ENCODE measurements at places on chromosomes 12 and 14.

DNA sequence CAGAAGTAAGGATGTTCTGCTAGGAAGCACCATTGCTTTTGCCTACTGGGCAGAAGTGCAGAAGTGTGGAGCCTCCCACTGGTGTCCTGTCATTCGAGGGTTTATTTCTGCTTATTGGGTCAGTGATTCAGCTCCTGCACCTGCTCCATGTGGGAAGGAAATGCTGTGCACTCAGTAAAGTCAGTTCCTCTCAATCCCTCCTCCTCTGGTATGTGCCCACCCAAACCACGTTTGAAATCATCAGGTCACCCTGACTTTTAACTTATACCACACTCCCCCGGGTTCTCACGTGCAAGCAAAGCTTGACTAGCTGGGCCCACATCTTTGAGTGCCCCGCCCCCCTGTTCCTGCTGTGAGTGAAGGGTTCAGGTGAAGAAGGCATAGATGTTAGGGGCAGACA, 223.7 kb downstream of the CHST11 start:
- no peak for DNase-seq

GRCh38 chr12:65740873-65741600, 83.2 kb upstream of the HMGA2 start:
- DNase-seq, result no peak

DNA sequence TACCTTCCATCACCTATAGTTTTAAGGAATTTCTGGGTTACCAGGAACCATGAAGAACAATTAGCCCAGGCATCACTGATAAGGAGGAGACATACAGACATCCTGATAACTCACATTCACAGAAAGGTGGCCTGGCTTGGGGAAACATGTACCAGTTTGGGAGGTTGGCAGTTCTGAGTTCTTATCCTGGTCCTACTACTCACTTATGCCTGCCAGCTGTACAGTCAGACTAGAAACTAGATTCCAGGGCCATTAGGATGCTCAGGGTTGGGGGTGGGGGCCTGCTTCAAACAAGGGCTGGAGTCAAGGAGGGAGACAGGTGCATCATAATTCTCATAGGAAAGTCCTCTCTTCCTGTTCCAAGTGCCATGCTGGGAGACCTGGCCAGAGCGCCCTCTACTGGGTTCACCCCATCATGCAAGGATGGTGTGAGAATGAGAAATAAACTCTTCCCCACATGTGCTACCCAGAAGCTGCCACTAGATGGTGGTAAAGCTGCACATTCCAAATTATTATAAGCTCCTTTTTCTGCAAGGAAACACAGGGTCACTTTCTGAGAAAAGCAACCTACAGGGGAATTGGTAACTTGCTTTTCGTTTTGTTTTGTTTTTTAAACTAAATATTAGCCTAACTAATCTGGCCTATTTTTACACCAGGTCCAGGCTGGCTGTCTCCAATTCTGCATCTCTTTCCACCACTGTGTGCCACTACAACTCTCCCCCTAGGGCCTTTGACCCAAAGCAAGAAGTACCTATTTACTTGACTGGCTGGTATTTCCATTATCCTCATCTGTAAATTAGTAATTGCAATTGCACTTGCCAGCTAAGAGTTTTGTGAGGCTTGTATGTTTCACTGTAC, 14.5 kb downstream of the OAS2 start:
- DNase-seq, result no peak

DNA sequence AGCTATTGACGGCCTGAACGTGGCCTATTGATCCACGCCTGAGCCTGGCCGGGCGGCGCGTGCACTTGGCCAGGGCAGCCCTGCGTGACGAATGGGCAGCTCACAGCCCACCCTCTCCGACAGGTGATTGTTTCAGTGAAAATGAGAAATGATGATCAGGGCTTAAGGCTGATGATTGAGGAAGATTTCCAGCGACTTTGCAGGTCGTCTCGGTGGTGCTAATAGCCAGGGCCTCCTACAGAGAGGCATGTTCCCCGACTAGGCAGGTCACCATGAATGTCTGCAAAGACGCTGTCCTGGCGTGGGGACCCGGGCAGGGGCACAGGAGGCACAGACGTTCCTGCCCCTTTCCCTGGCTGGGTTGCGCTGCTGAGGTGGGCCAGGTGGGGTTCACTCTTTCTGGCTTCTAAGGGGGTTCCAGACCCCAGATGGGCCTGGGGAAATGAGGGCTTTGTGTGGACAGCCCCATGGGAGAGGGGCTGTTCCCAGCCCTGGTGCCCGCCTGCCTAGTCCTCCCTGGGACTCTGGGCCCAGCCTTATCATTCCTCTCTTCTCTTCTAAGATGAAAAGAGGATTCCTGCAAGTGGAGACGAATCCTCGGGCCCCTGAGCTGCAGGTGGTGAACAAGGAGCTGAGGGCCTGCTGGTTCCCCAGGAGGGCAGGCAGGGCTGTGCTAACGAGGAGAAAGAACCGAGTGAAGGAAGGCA, 157.4 kb downstream of the KIF26A start:
- DNase-seq, result no peak

DNA sequence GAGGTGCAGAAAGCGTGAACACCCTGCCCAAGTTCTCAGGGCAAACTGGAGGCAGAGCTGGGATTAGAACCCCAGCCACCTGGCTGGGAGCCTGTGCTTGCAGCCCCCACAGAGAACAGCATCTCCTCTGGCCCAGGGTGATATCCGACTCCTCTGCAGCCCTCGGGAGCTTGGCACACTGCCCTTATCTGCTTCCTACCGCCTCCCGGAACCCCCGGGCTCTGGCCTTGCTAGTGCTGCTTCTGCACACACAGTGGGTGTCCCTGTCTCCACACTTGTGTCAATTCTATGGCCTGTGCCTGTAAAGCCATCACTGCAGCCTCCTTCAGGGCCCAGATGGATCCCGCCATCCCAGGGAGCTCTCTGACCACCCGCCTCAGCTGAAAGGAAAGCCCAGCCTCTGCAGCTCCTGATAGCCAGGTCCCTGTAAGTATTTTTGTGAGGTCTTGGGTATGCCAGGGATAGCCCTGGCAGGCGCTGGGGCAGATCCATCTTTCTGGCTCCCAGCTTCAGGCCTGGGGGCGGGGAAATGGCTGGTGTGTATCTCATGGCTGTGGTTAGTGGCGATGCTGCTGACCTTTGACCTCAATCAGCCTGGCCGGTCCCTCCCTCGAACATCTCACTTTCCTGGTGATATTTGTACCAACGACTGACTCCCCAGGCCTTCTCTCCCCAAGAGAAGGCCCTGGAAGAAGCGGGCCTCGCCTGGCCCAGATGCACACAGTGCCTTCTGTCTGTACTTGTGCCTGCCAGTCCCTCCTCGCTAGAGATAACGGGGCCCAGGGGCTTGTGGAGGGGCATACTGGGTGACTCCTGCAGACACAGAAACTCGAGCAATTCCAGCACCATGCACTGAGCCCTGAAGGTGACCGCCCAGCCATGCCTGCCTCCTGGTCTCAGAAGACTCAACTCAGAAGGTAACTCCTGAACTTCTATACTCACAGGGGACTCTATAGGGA, 183.8 kb downstream of the CALM1 start:
- no peak for DNase-seq

DNA sequence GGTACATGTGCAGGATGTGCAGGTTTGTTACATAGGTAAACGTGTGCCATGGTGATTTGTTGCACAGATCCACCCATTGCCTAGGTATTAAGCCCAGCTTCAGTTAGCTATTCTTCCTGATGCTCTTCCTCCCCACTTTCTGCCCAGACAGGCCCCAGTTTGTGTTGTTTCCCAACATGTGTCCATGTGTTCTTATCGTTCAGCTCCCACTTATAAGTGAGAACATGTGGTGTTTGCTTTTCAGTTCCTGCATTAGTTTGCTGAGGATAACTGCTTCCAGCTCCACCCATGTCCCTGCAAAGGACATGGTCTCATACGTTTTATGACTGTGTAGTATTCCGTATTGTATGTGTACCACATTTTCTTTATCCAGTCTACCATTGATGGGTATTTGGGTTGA, 251.7 kb upstream of the NOVA1 start:
- no peak for DNase-seq

GRCh38 chr12:111396726-111397445, 8.8 kb upstream of the SH2B3 start:
- DNase-seq, result no peak

GRCh38 chr14:74064883-74065282, 19.4 kb downstream of the ALDH6A1 start:
- DNase-seq, result no peak

GRCh38 chr12:71621938-71622337, 41.7 kb downstream of the ZFC3H1 start:
- DNase-seq, result no peak

DNA sequence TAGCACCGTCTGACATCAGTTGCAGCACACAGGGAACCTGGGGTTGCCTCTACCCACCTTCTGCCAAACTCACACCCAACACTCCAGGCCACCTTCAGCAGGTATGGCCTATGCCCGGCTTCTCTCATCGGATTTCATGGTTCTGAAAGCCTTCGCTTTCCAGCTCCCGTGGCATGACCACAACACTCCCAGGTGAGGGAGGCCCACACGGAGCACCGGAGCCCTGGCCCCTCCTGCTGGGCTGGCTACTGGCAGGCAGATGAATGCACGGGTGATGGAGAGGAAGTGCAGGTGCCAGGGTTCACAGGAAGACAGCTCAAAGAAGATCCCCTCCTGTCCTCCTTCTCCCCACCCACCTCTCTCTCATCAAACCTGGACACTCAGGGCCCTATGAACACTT, 37.2 kb downstream of the CACNA2D4 start:
- no peak for DNase-seq

DNA sequence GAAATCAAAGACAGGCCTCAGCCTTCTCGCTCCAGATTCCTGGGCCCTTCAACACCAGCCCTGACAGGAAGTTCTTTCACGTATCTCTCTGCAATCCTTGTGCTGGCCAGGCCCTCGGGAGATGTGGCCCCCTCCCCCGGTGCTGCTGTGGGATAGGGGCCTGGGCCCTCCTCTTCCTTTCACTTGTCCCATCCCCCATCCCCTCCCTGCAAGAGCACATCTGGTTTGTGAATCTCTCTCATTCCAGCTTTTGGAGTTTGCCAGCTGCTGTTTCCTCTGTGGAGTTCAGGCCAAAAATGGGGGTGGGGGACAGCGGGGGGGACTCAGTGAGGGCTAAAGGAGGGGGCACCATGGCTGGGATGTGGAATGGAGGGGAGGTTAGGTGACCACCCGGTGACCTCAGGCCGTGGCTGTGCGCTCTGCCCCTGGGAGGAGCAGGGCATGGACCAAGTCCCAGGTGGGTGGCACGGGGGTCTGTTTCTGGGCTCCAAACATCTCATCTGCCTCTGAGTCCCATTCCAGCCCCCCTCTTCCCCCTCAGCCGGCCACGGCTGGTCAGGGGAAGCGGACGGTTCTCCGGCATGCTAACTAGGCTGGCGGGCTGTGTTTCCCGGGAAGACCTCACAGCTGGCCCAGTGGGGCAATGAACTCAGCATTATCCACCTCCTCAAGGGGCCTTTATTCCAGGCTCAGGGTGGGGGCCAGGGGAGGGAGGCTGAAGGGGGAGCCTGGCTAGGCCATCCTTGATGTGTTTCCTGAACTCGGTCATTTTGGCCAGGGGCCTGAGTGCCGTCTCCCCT, 7.4 kb downstream of the LRP1 start:
- DNase-seq, result no peak

DNA sequence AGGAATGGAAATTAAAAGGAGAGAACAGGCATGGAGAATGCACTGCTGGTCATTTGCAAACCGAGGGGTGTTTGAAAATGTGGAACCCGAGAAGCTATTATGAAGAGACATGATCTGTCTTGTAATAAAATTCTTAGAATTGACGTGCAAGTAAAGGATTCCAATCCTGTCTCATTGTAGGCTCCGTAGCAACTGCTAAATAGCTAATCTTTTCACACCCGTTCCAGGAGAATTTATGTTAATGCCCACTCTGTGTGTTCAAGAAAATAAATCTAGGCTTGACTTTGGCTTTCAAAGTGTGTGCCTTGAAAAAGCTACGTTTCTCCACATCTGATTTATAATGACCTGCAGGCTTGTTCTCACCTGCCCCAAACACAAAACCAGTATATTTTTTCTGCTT, 380.9 kb downstream of the GLT1D1 start:
- DNase-seq, result no peak

DNA sequence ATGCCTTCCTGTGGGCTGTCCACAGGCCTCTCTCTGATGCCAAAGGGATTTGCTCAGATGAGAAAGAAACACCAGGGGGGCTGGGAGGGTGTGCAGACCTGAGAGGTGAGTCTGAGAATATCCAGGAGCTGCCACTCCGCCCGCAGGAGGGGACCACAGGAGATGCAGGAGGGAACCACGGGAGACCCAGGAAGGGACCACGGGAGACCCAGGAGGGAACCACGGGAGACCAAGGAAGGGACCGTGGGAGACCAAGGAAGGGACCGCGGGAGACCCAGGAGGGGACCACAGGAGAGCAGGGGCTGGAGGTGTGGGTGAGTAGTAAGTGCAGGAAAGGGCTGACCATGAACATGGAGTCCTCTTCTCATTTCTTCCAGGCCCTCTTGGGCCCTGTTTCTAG, 74.6 kb upstream of the SFSWAP start:
- DNase-seq, result no peak

DNA sequence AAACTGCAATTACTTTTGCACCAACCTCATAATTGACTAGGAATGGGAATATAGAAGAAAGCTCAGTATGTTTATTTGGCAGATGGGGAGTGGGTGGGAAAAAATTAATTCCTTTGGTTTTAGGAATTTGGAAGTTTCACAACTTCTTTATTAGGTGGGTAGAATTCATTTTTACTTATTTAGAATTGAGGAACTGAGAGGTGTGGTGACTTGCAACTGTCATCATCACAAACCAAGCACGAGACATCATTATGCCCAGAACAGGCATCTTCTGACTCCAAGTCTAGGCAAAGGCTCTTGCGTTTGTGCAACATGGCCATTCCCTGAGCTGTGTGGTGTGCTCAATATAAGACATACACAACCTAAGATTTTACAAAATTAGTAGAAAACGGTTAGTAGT, 380.0 kb downstream of the ATP23 start:
- no peak for DNase-seq

DNA sequence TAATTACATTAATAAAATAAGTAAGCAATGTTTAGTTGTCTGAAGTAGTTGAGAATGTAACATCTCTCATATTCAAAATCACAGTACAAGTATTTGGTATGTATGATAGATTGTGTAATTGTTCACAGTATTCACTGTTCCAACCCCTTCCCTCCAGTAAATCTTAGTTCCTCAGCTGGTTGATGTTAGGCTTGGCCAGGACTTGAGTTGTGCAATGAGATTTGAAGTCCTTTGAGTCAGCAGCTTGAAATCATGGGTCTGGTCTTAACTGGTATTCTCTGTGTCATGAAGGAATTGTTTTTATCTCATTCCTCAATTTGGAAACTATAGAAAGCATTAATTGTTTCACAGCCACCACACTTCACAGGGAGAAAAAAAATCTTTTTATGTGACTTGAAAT, 477.1 kb downstream of the FSCB start:
- no peak for DNase-seq

GRCh38 chr14:100834082-100834793, 8.3 kb downstream of the MEG3 start:
- DNase-seq, result no peak

DNA sequence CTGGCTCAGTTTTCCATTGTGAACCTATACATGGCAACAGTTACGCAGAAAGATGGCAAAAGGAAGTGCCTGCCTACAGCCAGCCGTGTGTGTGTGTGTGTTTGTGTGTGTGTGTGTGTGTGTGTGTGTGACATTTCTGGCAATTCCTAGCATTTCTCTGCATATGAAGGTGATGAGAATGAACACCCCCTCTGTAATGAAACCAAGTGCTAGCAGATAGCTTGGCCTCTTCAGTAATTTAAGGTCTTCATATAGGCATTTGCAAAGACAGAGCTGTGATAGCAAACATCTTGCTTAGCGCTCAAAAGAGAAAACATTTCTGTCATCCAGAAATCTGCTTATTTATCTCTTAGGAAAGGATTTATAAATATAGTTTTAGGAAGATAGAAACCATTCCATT, 389.1 kb downstream of the AACS start:
- no peak for DNase-seq

All from GM04504 (cell line).